ENCODE measurements at places on chromosomes 4 and X.

DNA sequence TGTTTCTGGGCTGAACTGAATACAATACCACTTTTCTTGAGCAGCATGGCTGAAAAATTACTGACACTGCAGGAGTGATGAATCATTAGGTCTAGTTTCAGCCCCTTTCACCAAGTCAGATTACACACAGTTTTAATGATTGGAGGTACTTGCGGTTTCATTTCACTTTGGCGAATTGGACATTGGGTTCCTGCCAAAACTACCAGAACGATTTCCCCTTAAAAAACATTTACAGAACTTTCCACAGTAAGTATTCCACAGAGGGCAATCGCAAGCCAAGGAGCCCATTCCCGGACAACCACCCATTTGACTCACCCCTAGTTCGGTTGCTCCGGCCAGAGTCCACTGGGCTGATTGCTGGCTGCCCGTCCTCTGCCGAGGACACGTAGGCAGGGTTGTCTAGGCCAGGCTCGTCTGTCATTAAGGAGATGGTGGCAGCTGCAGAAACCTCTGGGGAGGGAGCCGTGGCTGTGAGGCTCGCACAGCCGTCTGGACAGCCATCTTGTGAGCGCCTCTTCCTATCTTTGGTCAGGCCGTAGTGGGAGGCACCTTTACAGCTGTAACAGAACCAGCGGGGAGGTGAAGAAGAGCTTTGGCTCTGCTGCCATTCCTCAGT, 83.5 kb downstream of the LNX1 start:
- DNase-seq = peak; percentile 98

- no peak for DNase-seq
Measured at GRCh38 chr4:176464748-176465147, 145.0 kb downstream of the SPCS3 start.

- DNase-seq = no peak
Measured at GRCh38 chr4:105979506-105979905, 84.2 kb downstream of the NPNT start.

GRCh38 chr4:156583265-156583664, 388.3 kb downstream of the PDGFC start:
- DNase-seq = no peak

DNA sequence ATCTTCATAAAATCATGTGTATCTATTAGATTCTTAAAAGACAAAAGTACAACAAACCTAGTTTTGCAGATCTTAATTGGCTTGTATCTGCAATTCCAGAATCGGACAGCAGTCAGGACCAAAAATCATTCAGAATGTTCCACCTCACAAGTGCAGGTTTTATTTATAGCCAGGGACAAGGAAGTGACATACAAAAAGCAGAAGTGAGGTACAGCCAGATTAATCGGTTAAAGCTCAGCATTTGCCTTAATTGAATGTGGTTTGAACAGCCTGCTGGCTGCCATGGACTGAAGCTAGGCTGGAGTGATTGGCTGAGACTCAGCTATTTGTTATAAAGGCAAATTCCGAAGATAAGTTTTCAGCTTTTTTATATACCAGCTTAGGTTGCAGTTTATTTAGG, 932.6 kb downstream of the C4orf33 start:
- DNase-seq = no peak

DNA sequence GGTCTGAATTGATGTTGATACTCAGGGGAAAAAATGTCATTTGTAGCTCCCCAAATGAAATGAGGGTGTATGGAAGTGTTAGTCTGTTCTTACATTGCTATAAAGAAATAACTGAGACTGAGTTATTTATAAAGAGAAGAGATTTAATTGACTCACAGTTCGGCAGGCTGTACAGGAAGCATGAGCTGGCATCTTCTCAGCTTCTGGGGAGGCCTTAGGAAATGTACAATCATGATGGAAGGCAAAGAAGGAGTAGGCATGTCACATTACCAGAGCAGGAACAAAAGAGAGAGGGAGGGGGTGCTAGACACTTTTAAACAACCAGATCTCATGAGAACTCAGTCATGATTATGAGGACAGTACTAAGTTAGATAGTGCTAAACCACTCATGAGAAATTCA, 1199.9 kb upstream of the DIAPH2 start:
- no peak for DNase-seq

DNA sequence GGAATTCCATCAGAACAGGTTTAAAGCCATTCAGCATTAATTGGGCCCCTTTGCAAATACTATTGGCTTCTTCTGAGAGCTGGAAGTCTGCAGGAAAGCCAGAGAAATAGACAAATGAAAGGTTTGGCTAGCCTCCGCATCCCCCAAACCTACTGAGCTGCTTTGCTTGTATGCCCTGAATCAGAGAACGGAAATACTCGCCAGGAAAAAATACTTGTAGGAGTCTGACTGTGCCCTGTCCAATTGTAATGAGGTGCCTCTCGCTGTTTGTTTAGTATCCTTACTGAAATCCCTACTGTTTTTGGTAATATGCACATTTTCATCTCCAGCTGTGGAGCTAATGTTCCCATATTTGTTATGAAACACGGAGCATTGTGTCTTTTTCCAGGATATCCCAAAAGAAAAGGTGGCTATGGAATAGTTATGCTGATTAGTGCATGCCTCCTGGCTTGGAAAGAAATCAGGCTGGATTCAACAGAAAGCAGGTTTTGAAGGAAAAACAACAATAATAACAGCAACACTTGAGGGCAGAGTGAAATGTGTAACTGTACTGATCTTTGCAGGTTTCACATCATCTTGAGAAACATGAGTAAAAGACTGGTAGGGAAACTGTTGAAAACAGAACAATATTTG, 50.7 kb upstream of the NLGN4X start:
- DNase-seq = no peak

- no peak for DNase-seq
Measured at GRCh38 chr4:156623376-156623775, 348.2 kb downstream of the PDGFC start.

GRCh38 chr4:89737888-89738287, 99.1 kb downstream of the SNCA start:
- peak; percentile 51 for DNase-seq

All from astrocyte (in vitro differentiated cells and primary cell).